ENCODE measurements at places on chromosomes 11 and 22.
A peak's percentile ranks its signal among the peaks of the same experiment; 100 is the strongest.

- peak; percentile 26 for DNase-seq
Measured at GRCh38 chr11:64186492-64187165, 658 bp downstream of the STIP1 start.

DNA sequence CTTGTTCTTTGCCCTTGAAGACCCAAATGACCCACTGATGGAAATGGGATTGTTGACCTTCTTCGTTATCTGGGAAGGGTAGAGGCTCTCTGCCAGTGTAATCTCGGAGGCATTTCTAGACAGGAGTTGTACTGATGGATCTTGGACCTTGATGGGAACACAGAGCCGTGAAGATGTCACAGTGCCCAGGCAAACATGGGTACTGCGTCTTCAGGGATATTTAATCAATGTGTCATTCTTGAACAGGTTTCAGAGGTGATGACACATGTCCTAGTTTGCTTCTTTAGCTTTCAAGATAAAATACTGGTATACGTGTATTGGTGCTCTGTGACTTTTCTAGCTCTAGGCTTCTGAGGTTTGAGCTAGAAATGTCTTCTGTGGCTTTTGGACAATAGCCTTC lies 6.2 kb downstream of the LDLRAD3 start:
- DNase-seq, result no peak

DNA sequence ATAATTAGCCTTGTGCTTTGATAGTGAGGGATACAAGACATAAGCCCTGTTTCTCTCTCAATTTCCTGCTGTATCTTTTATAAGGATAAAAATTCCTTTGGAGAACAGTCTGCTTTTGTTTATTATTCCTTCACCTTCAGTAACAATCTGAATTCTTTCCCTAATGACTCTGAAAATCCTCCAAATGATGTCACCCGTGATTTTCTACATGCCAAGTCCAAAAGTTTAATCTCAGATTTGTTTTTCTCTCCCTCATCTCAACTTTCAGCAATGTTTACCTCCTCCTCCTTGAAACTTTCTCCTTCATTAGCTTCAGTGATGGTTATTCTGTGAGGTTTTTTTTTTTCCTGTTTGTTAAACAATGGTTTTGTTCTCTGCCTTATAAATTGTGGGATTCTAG lies 2.2 kb downstream of the OR51E2 start:
- no peak for DNase-seq

GRCh38 chr22:19404676-19405075 lies 26.9 kb downstream of the HIRA start:
- no peak for DNase-seq

DNA sequence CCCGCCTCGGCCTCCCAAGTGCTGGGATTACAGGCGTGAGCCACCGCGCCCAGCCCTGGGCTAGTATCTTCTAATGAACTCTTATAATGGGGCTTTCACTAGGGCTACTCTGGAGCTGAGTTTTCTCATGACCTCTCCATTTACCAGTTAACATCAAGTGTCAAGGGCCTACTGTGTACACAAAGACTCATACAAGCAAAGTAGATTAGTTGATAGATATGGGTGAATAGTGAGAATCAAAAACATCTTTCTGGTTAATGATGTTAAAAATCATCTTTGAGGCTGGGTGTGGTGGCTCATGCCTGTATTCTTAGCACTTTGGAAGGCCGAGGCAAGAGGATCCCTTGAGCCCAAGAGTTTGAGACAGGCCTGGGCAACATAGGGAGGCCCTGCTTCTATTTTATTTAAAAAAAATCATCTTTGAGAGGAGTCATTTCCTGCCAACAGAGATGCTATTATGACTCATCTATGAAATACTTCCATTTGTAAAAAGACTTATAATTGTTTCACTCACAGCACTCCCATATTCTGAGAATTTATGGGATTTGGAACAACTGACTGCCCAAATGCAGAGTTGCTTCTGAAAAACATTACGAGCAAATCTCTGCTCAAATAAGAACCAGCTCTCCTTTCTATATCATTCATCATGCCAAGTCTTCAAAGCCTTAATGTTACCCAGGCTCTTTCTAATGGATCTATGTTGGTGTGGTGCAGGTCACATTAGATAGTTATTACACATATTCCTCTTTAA lies 57.0 kb downstream of the GDPD4 start:
- no peak for DNase-seq

- DNase-seq, result no peak
Measured at GRCh38 chr22:37448516-37449127, 21.3 kb upstream of the ELFN2 start.

GRCh38 chr22:46373159-46373558 lies 37.6 kb downstream of the TRMU start:
- DNase-seq, result peak; percentile 29

Measured in CD8-positive, alpha-beta memory T cell (primary cell).